ENCODE measurements at places on chromosomes 7 and 10.

GRCh38 chr7:28276298-28276697 is 95.7 kb upstream of the JAZF1 start:
- DNase-seq, result no peak

GRCh38 chr7:56074371-56074791 is 10.3 kb downstream of the SUMF2 start:
- DNase-seq, result peak; percentile 30

DNA sequence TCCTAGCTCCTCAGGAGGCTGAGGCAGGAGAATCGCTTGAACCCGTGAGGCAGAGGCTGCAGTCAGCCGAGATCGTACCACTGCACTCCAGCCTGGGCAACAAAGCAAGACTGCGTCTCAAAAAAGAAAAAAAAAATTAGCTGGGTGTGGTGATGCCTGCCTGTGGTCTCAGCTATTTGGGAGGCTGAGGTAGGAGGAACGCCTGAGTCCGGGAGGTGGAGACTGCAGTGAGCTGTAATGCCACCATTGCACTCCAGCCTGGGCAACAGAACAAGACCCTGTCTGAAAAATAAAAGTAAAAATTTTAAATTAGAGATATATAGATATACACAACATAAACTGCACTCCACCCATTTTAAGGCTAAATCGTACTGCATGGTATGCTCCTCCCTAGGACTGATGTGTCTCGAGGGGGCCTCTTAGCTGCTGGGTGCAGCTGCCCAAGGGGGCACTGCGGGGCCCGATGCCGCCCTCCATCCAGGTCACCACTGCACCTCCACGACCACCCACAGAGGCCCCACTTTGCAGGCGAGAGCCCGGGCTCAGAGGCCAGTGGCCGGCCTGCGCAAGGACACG is 40.9 kb upstream of the FOXK1 start:
- DNase-seq, result no peak

GRCh38 chr7:74405191-74405898 is 48.4 kb upstream of the GTF2IRD1 start:
- DNase-seq, result no peak

GRCh38 chr10:49688261-49688846 is 8.9 kb downstream of the C10orf53 start:
- no peak for DNase-seq
